Activated CD4-positive, alpha-beta T cell treated with anti-CD3 and anti-CD28 coated beads for 36 hours (primary cell): ENCODE measurements at places on chromosomes 2 and 18. TPM values are rescaled to one million over a fixed set of nuclear protein-coding genes. Genes with fewer than 3 reads are reported as not detected.

- no peak for DNase-seq
Observed at GRCh38 chr2:60353406-60353800, 200.1 kb downstream of the BCL11A start.

DNA sequence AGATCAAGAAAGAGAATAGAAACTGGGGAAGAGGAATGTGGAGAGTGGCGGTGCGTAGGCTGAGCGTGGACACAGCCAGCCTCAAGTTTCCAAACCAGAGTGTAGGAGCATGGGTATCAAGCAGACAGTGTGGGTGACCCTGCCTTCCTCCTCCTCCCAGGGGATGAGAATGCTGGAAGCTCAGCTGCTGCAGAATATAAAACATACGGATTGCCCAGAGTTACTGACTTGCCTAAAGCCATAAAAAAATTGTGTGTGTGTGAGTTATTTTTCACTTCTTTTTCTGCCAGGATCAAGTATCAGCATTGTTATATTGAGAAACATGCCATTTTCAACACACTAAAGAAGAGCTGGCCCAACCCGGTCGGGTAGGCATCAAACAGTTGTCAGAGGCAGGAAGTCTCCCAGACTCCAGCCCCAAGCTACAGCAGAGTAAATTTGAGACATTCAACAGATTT is 333.3 kb upstream of the ACVR2A start:
- DNase-seq: no peak

- no peak for DNase-seq
Observed at GRCh38 chr2:191170773-191171172, 20.0 kb upstream of the STAT4 start.

DNA sequence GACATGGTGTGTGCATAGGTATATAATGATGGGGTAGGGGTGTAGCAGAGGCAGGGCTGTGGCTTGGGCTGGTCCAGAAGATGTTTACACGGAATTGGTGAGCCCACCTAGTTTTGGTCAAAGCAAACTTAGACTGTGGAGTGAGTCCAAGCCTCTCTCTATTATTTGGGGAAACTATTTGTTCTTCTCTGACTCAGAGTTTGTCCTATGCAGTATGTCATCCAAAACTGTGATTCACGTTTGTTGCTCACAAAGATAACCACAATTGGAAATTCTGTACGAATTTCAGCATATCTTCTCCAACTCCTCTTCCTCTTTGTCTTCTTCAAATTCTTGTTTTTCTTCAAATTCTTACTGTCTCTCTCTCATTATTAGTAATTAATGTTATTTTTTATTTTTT is 292.9 kb downstream of the XIRP2 start:
- no peak for DNase-seq

DNA sequence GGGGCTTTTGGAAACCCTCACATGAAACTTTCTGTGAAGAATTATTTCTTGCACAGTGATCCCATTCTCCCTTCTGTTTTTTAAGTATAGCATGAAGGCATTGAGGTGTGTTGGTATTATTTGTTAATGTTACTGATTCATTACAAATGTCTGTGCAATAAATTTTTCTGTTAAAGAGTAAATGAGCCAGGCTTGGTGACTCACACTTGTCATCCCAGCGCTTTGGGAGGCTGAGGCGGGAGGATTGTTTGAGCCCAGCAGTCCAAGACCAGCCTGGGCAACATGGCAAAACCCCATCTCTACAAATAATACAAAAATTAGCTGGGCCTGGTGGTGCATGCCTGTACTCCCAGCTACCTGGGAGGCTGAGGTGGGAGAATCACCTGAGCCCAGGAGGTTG is 87.8 kb downstream of the KCTD18 start:
- DNase-seq: no peak

The REG1A gene
- total RNA-seq: not detected

DNA sequence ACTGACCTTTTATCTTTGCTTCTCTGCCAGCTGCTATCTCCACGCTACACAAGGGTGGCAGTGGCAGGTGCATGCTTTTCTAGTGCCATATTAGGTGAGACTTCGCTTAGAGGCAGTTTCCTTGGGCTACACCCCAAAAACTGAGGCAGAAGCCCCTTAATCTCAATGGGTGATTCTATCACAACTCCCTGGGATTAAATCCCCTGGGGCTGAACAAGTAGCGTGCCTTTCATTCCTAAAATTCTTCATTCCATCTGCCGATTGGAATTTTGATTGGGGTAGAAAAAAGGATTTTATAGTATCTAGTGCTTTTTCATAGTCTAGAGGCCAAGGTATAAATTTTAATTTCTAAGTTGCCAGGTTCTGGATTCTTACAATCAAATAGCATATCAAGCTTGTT is 1040.5 kb upstream of the ACVR2A start:
- DNase-seq: no peak

DNA sequence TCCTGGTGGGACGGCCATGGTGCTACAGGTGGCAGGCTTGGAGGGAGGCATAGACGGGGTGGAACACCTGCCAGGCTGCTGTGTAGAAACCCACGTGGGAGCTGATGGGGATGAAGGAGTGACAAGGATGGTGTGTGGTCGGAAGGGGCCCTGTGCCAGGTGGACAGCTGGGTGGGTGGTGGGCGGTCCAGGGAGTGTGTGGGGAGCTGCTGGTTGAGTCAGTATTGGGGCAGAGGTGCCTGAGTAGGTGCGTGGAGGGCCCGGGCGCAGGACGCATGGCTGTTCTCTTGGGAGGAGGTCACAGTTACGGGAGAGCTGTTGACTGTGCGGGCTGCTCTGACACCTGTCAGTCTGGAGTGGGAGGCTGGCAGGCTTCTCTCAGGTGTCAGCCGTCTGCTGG is 12.6 kb upstream of the D2HGDH start:
- DNase-seq: no peak

The MTCL1 gene
- 0.14 TPM for total RNA-seq

DNA sequence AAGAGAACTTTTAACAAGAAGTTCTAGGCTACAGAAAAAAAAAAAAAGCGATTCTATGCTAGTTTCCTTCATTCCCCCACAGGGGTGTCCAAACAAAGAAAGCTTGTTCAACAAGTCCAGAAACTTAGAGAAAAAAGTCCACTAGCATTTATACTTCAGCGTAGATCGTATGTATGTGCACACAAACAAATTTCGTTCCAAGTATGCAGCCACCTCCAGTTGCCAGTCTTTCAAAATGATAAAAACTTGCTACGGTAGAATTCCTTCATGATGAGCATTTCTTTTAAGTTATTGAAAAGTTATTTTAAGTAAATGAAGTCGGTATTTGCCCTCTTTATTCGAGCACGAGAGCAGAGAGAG is 3.7 kb upstream of the OTX1 start:
- DNase-seq: no peak

- no peak for DNase-seq
Observed at GRCh38 chr2:70657246-70657645, 103.6 kb upstream of the TGFA start.

DNA sequence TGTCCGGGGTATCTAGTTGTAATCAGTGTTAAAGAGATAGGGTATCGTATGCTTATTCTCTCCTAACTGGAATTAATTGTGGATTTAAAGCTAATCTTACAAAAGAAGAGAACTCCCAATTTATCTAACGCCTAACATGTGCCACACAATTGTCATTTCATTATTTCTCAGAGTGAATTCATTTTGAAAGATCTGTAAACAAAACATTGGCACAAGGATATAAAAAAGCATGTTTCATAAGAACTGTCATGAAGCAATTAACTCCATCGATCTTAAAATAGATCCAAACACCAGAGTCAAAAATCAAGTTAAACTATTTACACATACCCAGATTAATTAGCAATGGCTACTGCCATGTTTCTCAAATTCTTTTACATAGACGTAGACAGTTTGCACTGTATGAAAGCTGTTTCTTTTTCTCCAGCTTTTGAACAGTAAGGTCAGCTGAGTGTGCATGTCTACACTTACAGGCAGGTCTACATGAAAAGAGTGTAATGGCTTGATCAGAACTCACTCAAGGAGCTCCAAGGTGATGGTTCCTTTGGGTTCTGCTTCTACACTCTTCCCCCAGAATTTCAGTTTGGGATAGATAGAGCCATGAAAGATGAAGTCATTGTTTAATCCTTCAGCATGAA is 38.8 kb downstream of the CABYR start:
- DNase-seq: no peak

GRCh38 chr18:40812981-40813515 is 1142.0 kb upstream of the PIK3C3 start:
- no peak for DNase-seq

The IKZF2 gene
- 8.3 TPM for total RNA-seq

The PDCD1 gene
- total RNA-seq: 37.2 TPM

The HTR2B gene
- 0.11 TPM for total RNA-seq

- DNase-seq: no peak
Observed at GRCh38 chr2:172819943-172820342, 84.3 kb downstream of the RAPGEF4 start.

GRCh38 chr2:41922177-41922576 is 125.6 kb upstream of the PKDCC start:
- no peak for DNase-seq

DNA sequence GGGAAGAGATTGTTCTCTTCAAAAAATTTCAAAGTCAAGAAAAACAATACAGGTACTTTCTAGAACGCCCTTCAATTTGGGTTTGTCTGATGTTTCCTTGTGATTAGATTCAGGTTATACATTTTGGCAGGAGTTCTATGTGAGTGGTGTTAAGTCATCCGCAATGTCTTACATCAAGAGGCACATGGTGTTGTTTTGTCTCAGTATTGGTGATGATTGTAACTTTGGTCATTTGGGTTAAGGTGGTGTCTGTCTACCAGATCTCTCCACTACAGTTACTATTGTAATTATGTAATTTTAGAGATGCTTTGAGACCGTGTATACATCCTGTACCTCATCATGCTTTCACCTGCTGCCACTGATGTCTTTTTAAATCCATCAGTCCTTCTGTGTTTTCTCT is 60.3 kb downstream of the TET3 start:
- DNase-seq: no peak

The VWA3B gene
- not detected for total RNA-seq

DNA sequence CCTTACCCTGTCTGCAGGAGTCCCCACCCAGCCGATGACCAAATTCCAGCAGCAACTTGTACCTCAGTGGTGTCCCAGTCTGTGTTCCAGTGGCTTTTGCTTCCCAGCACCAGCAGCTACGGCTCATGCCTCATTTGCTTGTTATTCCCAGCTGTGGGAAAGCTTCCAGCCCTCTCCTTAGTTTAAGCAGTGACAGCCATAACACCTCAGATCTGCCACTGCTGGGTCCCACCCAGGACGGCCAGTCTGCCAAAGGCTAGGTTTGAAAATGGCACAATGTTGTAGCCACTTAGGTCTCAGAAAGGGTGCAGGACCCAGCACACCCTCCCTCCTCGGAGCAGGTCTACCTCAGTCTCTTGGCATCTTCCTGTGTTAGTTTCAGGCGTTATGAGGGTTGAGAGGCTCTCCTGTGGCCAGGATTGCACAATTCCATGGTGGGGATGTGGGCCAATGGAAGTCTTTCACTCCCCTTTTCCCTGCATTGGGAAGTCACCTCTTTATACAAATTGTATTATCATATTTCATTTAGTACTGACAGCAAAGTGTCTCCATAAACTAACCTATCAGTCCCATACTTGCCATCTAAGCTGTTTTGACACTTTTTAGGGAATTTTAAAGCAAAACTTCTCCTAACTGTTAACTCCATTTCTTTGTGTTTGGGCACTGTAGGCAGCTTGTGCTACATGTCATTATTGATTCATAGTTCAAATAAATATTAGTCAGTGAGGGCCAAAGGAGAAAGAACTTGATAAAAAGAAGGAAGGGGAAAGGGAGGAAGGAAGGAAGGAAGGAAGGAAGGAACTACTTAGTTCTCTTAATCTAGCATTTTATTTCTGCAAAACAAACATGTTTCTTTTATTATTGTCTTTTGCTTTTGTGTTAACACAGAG is 62.9 kb upstream of the FAM110C start:
- no peak for DNase-seq

DNA sequence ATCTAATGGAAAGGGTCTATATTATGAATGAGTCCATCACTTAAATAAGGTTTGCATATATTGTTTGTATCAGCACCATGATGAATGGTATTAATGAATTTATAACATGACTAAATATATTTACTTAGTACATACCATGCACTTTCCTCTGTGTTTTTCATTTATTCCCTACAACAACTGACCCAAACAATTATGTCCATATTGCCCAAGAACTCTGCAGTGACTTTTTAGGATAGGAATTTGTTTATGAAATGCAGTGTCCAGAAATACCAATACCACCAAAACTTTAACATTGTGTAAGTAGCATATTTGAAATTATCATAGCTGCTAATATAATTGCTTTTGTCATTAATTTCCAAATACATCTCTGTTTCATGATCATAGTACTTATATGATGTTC is 119.7 kb downstream of the WDR7 start:
- no peak for DNase-seq

The MOCOS gene
- 0.11 TPM for total RNA-seq

The C2orf15 gene
- 0.87 TPM for total RNA-seq

The FAM161A gene
- 7.3 TPM for total RNA-seq

DNA sequence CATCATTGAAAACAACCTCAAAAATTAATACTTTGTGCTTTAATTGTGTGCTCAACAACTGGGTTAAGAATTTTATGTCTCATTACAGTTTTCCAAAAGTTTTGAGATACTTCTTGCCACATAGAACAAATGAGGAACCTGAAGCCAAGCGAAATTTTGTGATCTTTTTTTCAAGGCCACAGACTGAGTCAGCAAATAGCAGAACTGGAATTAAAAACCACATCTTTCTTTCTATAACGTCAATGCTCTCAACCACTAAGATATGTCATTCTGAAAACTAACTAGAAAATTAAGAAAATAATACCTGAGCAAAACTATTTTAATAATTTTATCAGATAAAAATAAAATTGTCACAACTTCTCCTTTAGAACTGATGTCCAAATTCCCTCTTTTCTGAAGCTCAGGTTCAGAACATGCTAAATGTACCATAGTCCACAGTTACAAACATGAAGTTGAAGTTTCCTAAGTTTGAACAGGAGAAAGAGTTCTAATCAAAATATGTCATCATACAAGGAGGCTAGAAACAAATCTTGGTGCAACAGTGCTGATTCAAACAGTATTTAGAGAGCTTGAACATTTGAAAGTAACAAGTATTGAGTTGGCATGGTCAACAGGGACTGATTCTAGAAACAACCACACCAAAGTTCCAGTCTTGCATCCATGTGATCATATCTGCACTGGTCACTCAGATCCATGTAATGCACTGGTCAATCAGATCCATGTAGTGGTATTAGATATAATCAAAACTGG is 27.6 kb upstream of the CALCRL start:
- no peak for DNase-seq

DNA sequence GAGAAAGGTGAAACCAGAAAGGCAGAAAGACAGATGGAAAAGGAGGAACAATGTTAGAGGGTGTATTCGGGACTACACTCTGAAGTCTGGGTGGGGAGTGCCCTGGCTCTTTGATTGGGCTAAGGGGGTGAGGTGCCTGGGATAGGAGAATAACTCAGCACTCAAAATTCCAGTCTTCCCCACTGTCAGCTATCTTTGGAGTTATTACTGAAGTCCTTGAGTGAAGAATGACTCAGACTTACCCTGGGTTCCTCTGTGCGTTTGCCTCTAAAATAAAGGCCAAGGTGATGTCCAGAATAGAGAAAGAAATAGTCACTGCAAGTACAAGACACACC is 151.8 kb upstream of the SERPINE2 start:
- no peak for DNase-seq

The LRP2 gene
- total RNA-seq: 1.9 TPM

- no peak for DNase-seq
Observed at GRCh38 chr2:98477506-98477905, 32.8 kb downstream of the INPP4A start.

The FTCDNL1 gene
- total RNA-seq: 4.3 TPM

The GPR35 gene
- total RNA-seq: 4.1 TPM

- no peak for DNase-seq
Observed at GRCh38 chr2:211439011-211439410, 882.6 kb downstream of the CPS1 start.
